CD4-positive, alpha-beta T cell treated with Interleukin-15 for 4 hours (primary cell): ENCODE measurements at places on chromosomes 4 and X.

- DNase-seq, result no peak
Measured at GRCh38 chr4:158282252-158282651, 72.0 kb downstream of the TMEM144 start.

GRCh38 chr4:120843849-120844527, 78.5 kb downstream of the PRDM5 start:
- DNase-seq, result no peak

GRCh38 chr4:144868309-144868708, 222.4 kb downstream of the HHIP start:
- DNase-seq, result no peak

DNA sequence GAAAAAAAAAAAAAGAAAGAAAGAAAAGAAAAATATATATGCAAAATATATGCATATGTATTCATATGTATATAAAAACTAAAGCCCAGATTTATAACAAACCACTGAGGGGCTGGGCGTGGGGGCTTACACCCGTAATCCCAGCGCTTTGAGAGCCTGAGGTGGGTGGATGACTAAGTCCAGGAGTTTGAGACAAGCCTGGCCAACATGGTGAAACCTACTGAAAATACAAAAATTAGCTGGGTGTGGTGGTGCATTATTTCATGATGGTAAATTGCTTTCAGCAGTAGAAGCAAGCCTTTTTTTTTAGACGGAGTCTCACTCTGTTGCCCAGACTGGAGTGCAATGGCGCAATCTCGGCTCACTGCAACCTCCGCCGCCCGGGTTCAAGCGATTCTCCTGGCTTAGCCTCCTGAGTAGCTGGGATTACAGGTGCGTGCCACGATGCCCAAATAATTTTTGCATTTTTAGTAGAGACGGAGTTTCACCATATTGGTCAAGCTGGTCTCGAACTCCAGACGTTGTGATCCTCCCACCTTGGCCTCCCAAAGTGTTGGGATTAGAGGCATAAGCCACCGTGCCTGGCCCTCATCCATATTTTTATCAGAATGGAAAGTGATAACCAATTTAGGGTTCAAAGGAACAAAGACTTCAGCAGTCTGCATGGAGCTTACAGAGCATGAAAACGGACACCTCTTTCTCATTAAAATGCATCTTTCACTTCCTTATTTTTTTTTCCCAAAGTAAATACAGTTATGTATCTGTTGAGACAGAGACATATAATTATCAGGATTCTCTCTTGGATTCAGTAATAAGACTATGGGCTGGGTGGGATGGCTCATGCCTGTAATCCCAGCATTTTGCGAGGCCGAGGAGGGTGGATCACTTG, 27.7 kb upstream of the MOB1B start:
- DNase-seq, result no peak

DNA sequence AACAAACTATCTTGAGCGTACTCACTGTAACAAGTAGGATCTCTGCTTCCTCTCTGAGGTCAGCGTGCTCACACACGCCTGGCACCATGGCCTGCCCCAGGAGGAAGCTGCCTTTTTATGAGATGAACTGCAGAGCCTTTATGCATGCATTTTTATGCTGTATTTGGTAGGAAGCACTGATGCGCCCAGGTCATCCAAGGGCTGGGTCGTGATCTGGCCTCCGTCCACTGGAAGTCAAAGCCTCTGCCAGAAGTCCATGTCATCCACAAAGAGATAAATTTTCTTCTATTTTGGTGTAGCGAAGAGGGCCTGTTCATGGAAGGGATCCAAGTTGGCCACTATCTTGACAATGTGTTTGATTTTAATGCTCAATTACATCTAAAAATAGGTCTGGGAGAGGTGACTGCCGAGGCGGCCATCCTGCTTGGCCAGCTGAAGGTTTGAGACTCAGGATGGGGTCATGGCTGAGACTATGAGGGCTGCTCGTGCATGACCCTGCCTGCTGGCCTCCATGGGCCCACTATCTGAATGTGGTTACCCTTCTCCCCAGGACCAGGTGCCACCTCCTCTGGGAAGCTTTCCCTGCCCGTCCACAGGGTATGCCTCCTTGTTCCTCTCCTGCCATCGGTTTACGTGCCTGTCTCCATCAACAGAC, 50.3 kb downstream of the HTRA3 start:
- DNase-seq, result no peak

DNA sequence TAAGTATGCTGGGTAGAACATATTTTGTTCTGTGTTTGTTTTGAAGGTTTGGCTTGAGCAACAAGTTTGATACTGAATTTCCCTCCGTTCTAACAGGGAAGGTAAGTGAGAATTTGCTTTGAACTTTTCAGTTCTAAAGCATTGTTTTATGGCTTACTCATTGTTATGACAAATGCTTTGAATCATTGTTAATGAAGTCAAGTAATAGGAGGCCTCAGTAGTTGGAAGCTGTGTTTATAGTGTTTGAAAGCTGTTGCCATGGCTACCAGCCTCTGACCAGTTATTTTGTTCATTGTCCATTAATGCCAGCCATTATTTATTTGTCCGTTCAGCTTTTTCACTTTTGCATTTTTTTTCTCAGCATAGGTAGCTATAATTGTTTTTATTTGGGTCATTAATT, 14.4 kb downstream of the CHIC1 start:
- no peak for DNase-seq

- DNase-seq, result no peak
Measured at GRCh38 chrX:38661561-38661960, 100.2 kb downstream of the TSPAN7 start.

GRCh38 chr4:38190717-38191178, 230.6 kb downstream of the PTTG2 start:
- DNase-seq, result no peak

GRCh38 chr4:73036123-73036522, 33.4 kb downstream of the COX18 start:
- no peak for DNase-seq

- no peak for DNase-seq
Measured at GRCh38 chrX:23884427-23885024, 23.2 kb downstream of the APOO start.

DNA sequence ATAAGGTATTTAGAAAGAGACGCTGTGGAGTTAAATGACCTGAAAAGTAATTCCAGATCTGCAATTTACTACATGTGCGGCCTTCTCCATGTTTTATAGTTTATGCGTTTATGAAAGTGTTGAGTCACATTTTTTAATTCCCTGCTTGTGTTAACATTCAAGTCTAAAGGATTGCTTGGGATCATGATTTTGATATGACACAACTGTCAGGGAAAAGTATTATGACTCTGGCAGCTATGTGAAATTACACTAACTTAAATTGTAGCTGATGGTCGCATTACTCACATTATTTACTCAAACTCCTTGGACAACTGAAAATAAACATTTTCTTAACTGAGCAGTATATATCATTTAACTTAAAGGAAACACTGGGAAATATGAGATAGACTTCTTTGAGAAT, 14.3 kb upstream of the GABRB1 start:
- DNase-seq, result no peak

DNA sequence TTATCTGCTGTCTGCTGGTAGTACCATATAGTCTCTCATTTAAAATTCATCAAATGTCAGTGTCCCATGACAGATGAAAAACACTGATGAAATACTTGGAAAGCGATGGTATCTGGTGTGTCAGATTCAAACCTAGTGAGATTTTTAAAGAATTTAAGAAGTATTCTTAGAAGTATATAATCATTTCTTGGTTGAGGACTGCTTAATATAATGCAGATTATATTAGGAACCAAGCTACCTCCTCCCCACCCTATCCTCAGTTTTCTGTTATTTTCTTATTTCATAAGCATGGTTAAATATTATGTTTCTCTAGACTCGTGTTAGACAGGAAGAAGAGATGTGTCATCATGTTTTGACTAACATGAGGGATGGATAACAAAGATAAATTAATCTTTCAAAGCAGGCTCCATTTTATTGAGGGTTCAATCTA, 118.5 kb downstream of the GLUD2 start:
- DNase-seq, result no peak

- no peak for DNase-seq
Measured at GRCh38 chrX:48694776-48695533, 1.6 kb upstream of the SUV39H1 start.

- DNase-seq, result no peak
Measured at GRCh38 chr4:108772402-108772801, 9.5 kb upstream of the ETNPPL start.

DNA sequence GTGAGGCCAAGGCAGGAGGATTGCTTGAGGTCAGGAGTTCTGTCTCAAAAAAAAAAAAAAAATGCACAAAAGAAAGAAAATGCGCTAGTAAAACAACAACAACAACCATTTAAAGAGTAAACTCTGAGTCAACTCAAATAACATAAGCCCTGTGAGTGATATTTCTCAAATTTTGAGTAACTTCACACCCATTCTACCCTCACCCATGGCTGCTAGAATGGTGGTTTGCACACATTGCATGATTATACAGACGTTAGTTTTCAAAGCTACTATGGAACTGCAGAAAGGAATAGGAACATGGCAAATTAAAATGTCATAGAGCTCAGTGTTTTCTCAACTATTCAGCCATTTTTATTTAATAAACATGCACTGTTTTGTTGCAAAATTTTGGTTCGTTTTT, 145.9 kb downstream of the OPHN1 start:
- DNase-seq, result no peak

GRCh38 chrX:150446995-150447394, 83.9 kb downstream of the MAMLD1 start:
- DNase-seq, result no peak

DNA sequence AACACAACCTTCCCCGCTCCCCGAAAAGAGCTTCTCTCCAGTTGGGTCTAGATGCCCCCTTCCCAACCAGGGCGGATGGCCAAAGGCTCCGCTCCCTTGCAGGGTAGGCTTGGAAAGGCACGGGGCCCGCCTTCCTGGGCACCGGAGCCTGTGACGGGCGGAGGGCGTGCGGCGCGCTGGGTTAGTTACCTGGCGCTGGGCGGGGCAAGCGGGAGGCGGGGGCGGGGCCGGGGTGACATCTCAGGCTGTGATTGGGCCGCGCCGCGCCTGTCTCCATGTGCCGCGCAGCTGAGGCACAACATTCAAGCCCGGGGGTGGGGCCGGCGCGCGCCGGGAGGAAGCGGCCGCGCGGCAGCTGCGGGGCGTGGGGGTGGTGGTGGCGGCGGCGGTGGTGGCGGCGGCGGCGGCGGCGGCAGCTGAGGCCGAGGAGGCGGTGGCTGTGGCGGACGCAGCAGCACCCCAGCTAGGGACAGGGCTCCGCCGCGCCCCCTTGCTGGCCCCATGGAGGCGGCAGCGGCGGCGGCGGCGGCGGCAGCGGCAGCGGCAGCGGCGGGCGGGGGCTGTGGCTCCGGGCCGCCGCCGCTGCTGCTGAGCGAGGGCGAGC, at the start of gene REPS2:
Gene REPS2, plus strand, starts transcription at position 298 of the 604 bp plus-strand sequence. Its CDS starts 204 bp downstream, at position 502.
- peak; percentile 69 for DNase-seq

DNA sequence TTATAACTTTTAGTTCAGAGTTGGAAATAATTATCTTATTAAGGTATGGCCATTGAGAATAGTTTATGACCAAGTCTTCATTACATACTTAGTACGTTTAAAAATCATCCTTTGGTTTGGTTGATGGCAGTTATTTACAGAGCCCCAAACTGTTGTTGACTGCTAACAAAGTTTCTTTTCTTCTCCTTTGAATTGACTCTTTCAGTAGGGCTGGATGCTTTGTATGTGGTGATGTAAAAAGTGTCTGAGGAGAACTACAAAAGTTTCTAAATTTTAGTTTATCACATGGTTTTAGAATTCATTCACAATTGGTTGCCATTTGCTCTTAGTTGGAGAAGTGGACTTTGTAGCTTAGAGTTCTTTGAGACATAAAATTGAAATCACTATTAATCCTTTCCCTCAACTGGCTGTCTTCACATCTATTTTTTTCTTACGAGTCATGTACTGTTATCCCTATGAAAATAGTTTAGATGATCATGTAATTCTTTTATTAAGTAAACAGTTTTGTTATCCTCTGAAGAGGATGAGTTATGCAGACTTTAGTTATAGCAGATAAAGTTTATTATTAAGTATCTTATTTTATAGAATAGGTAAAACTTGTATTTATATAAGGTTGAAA, 14.8 kb downstream of the PTPN13 start:
- no peak for DNase-seq

DNA sequence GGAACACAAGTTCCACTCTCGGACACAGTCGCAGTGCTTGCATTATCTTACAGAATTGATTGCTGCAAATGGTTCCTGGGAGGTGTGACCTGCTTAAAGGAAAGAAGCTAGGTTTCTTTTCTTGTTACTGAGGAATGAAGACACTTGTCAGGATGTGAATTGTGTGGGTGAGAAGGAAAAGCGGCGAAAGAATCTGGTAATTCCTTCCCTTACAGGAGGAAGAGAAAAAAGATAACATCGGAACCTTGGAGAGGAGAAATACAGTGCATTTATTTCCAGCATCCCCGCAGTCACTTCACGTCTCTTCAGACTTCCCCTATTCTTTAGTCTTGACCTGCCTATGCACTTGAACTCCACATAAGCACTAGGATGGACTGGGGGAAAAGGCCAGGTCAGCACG, 389 bp upstream of the CCSER1 start:
- no peak for DNase-seq

- DNase-seq, result no peak
Measured at GRCh38 chr4:138979742-138980141, 35.8 kb upstream of the NOCT start.

- no peak for DNase-seq
Measured at GRCh38 chr4:38145033-38145678, 185.0 kb downstream of the PTTG2 start.
